ENCODE measurements at places on chromosomes 6 and 20. TPM values are rescaled to one million over a fixed set of nuclear protein-coding genes. Genes with fewer than 3 reads are reported as not detected.

GRCh38 chr20:20992277-20992676 is 113.9 kb downstream of the LINC00237 start:
- DNase-seq, result no peak

- no peak for DNase-seq
Measured at GRCh38 chr6:147055821-147056392, 148.3 kb upstream of the STXBP5 start.

DNA sequence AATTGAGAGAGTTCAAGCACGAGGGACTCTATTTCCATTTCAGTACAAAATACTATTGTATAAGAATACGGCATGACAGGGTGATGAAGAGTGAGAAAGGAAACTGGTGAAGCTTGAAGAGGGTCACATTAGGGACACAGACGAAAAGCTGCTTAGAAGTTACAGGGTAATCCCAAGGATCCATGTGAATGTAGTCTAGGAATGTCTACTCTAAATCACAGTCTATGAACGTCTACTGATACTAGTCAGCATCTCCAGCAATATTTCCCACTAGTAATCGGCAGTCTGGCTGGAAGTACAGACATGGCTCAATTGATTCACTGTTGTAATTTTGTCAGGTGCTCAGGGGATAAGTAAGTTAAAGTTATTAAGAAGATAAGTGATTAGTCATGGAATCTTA is 156.4 kb downstream of the ASCC3 start:
- no peak for DNase-seq

DNA sequence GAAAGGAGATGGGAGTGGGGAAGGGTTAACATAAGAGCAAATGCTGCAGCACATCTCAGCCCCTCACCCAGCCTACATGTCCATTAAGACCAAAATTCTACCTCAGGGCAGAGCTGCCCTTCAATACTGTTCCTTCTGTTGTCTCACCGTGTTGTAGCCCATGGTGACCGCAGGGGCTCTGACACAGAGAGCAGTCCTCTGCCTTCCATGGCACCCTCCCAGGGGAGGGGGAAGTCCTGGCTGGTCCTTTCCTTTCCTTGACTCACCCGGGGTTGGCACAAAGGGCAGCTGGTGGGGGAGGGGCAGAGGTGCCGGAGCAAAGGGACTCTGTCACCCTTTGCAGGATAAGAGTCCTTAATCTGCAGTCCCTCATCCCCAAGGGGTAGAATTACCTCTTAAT is 15.2 kb downstream of the NKX2-2 start:
- no peak for DNase-seq

The CFAP206 gene
- total RNA-seq, result not detected
